ENCODE measurements at places on chromosomes 13 and 19.

- H3K4me1 ChIP-seq = no peaks in the 10 kb centered on the region
- H3K36me3 ChIP-seq = peaks cover 2% of the 10 kb centered on the region
- no peak for DNase-seq
- no peaks in the 10 kb centered on the region for H3K27me3 ChIP-seq
- H3K4me3 ChIP-seq = no peak overlapping the region
Measured at GRCh38 chr13:111174377-111175114, 59.4 kb downstream of the ARHGEF7 start.

- no peaks in the 10 kb centered on the region for H3K36me3 ChIP-seq
- no peaks in the 10 kb centered on the region for H3K27me3 ChIP-seq
- no peaks in the 10 kb centered on the region for H3K4me1 ChIP-seq
- no peak overlapping the region for H3K4me3 ChIP-seq
- DNase-seq = no peak
Measured at GRCh38 chr19:30969591-30969990, 379.6 kb downstream of the TSHZ3 start.

DNA sequence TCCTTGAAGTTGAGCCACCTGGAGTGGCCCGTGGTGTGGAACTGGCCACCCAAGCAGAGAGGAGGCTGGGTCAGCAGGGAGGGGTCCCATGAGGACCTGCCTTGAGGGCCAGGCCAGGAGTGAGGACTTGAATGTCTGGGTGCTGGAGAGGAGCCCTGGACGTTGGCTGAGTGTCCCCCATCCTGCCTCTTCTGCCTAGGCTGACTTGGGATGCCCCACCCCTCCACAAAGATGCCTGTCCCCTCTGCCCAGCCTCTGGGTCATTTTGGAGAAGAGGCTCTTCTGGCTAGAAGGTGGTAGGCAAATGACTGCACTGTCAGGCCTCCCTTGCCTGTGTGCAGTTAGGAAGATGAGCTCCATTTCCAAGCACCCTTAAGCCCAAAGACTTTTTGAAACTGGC lies 1.7 kb downstream of the SSBP4 start:
- H3K27ac ChIP-seq = no peak overlapping the region
- no peak for DNase-seq
- no peaks in the 10 kb centered on the region for H3K27me3 ChIP-seq

- no peak for DNase-seq
- no peak overlapping the region for H3K27ac ChIP-seq
- H3K4me1 ChIP-seq = no peaks in the 10 kb centered on the region
- no peaks in the 10 kb centered on the region for H3K27me3 ChIP-seq
- no peaks in the 10 kb centered on the region for H3K36me3 ChIP-seq
Measured at GRCh38 chr13:87355451-87355850, 315.7 kb upstream of the SLITRK5 start.

DNA sequence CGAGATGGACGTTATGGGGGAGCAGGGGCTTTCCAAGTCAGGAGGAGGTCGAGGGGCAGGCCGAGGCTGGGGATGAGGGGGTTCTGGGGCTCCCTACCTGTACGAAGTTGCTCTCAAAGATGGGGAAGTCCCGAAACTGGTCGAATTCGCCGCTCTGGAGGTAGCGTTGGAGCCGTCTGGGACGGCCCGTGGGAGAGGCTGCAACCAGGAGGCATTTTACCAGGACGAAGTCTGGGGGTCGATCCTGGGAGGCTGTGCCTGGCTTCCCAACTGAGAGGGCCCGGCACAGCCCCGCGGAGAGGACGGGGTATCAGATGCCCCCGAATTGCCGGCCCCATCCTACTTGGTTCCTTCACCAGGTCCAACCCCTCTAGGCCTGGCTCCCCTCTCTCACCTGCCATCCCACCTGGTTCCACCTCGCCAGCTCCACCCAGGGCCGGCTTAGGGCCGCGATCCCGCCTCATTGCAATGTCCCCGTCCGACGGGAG lies 527 bp upstream of the EMC10 start:
- peak overlapping the region; percentile 54 for H3K27ac ChIP-seq
- DNase-seq = no peak
- H3K4me3 ChIP-seq = no peak overlapping the region
- H3K4me1 ChIP-seq = no peaks in the 10 kb centered on the region

DNA sequence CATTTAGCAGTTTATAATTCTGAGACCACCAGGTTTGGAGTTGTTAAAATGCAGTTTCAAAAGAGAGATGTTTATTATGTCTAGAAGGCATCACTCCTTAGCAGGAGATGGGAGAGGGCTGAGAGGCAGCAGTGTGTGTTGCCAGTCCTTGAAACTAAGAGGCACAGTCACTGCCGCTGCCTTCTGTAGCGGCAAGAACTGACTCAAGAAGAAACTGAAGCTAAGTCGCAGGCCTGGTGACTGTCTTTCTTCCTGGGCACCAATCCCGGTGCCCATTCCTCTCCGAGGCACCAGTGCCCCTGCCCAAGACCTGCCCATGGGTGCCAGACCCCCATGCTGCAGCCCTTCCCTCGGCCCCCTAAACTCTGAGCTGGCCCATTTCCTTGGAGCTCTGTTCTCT lies 20.1 kb downstream of the N4BP2L1 start:
- no peaks in the 10 kb centered on the region for H3K36me3 ChIP-seq
- H3K4me1 ChIP-seq = 0 out of 2 replicates have a peak, but pooled peaks cover 3% of the 10 kb centered on the region
- no peaks in the 10 kb centered on the region for H3K27me3 ChIP-seq
- no peak overlapping the region for H3K4me3 ChIP-seq

DNA sequence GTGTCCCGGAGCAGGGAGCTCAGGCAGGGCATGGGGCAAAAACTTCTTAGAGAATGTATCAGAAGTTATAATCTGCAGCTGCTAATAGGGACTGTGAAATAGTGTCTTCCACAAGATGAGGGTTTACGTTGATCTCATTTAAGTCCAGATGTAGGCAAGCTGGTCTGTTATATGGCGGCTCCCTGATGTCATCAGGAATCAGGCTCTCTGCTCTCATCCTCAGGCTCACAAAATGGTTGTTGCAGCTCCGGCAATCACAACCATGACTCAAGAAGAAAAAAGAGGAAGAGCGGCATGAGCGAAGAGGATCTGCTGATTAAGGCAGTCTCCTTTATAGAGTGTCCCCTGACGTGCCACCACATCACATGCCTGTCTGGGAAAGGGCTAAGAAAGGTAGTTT lies 191.3 kb downstream of the KLF5 start:
- H3K27ac ChIP-seq = peak overlapping the region; percentile 97
- H3K36me3 ChIP-seq = no peaks in the 10 kb centered on the region
- no peak overlapping the region for H3K4me3 ChIP-seq
- no peak for DNase-seq

DNA sequence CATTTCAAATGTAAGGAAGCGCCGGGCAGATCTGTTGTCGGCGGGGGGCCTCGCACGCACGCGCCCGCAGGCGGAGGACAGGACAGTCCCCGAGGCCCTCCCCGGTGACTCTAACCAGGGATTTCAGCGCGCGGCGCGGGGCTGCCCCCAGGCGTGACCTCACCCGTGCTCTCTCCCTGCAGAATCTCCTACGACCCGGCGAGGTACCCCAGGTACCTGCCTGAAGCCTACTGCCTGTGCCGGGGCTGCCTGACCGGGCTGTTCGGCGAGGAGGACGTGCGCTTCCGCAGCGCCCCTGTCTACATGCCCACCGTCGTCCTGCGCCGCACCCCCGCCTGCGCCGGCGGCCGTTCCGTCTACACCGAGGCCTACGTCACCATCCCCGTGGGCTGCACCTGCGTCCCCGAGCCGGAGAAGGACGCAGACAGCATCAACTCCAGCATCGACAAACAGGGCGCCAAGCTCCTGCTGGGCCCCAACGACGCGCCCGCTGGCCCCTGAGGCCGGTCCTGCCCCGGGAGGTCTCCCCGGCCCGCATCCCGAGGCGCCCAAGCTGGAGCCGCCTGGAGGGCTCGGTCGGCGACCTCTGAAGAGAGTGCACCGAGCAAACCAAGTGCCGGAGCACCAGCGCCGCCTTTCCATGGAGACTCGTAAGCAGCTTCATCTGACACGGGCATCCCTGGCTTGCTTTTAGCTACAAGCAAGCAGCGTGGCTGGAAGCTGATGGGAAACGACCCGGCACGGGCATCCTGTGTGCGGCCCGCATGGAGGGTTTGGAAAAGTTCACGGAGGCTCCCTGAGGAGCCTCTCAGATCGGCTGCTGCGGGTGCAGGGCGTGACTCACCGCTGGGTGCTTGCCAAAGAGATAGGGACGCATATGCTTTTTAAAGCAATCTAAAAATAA lies 18.2 kb downstream of the IL17D start:
- peaks cover 8% of the 10 kb centered on the region for H3K4me1 ChIP-seq
- no peaks in the 10 kb centered on the region for H3K36me3 ChIP-seq
- H3K27me3 ChIP-seq = no peaks in the 10 kb centered on the region
- no peak for DNase-seq

GRCh38 chr19:1257475-1258162 lies 9.2 kb downstream of the MIDN start:
- no peak for DNase-seq
- H3K27ac ChIP-seq = peak overlapping the region; percentile 72
- H3K4me1 ChIP-seq = peaks cover 69% of the 10 kb centered on the region
- H3K36me3 ChIP-seq = peaks cover 13% of the 10 kb centered on the region
- H3K27me3 ChIP-seq = no peaks in the 10 kb centered on the region
- no peak overlapping the region for H3K4me3 ChIP-seq

DNA sequence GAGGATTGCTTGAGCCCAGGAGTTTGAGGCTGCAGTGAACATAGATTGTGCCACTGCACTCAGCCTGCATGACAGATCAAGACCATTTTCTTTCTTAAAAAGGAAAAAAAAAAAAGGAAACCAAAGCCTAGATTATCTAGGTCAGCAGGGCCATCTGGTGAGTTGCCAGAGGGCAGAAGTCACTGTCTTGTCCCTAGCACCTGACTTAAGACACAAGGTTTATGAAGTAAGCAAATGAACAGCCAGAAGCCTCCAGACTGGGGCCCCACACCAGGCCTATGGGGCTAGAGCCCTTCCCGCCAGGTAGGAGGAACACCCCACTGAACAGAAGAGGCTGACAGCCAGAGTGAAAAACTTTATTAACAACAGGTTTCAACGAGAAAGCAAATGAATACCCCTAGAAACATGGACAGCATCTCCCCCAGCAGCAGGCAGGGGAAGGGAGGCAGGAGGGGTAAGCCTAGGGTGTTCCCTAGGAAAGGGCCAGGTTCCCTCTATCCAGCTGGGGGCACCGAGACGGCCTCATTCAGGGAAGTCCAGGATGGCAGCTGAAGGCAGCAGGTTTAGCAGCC lies 1.2 kb downstream of the WDR83 start:
- DNase-seq = no peak
- H3K27me3 ChIP-seq = no peaks in the 10 kb centered on the region
- H3K27ac ChIP-seq = peak overlapping the region; percentile 94
- H3K4me3 ChIP-seq = peak overlapping the region; percentile 0

GRCh38 chr13:99315186-99315585 lies 8.0 kb upstream of the GPR183 start:
- H3K27ac ChIP-seq = no peak overlapping the region
- no peaks in the 10 kb centered on the region for H3K27me3 ChIP-seq
- H3K36me3 ChIP-seq = peaks cover 2% of the 10 kb centered on the region

DNA sequence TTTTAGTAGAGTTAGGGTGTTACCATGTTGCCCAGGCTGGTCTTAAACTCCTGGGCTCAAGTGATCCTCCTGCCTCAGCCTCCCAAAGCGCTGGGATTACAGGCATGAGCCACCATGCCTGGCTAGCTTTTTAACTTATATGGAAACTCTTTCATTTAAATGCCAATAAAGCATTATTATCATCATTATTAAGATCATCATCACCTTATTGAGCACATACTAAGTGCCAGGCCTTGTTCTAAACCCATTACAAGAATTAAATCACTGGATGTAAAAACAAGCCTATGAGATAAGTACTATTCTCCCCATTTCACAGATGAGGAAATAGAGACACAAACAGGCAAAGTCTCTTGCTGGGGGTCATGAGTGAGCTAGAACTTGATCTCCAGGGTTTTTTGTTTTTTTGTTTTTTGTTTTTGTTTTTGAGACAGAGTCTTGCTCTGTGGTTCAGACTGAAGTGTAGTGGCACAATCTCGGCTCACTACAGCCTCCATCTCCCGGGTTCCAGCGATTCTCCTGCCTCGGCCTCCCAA lies 1.3 kb downstream of the GMFG start:
- no peaks in the 10 kb centered on the region for H3K27me3 ChIP-seq
- DNase-seq = no peak

DNA sequence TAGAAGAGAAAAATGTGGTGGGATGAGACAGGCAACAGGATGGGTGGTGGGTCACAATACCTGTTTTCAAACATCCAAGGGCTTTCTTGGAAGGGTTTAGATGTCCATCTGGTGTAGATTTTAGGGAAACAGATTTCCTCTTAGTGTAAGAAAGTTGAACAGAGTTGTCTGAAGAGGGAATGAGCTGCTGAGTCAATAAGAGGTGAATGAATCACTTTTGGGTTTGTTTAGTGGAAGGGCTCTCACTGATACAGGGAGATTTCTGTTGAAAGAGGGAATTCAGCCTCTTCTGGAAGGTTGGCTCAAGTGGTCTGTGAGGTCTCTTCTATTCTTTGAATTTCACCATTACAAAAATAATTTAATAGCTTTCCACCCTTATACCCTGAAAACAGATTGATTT lies 54.6 kb downstream of the LACC1 start:
- no peaks in the 10 kb centered on the region for H3K4me1 ChIP-seq
- H3K36me3 ChIP-seq = no peaks in the 10 kb centered on the region
- no peak overlapping the region for H3K27ac ChIP-seq
- no peak for DNase-seq

GRCh38 chr13:110644892-110645521 lies 29.7 kb downstream of the NAXD start:
- no peaks in the 10 kb centered on the region for H3K4me1 ChIP-seq
- H3K4me3 ChIP-seq = no peak overlapping the region
- peaks cover 2% of the 10 kb centered on the region for H3K36me3 ChIP-seq
- no peak overlapping the region for H3K27ac ChIP-seq
- H3K27me3 ChIP-seq = no peaks in the 10 kb centered on the region

GRCh38 chr13:105184201-105184600 lies 1351.3 kb downstream of the EFNB2 start:
- H3K27me3 ChIP-seq = no peaks in the 10 kb centered on the region
- no peaks in the 10 kb centered on the region for H3K36me3 ChIP-seq
- H3K4me3 ChIP-seq = no peak overlapping the region
- no peaks in the 10 kb centered on the region for H3K4me1 ChIP-seq
- DNase-seq = no peak

GRCh38 chr19:50790922-50791467 lies 780 bp downstream of the ACP4 start:
- H3K36me3 ChIP-seq = no peaks in the 10 kb centered on the region
- no peaks in the 10 kb centered on the region for H3K4me1 ChIP-seq
- H3K27me3 ChIP-seq = no peaks in the 10 kb centered on the region
- no peak for DNase-seq
- H3K4me3 ChIP-seq = no peak overlapping the region

All from Caco-2 (cell line).